ENCODE measurements at places on chromosomes 7 and 10.
A peak's percentile ranks its signal among the peaks of the same experiment; 100 is the strongest.

DNA sequence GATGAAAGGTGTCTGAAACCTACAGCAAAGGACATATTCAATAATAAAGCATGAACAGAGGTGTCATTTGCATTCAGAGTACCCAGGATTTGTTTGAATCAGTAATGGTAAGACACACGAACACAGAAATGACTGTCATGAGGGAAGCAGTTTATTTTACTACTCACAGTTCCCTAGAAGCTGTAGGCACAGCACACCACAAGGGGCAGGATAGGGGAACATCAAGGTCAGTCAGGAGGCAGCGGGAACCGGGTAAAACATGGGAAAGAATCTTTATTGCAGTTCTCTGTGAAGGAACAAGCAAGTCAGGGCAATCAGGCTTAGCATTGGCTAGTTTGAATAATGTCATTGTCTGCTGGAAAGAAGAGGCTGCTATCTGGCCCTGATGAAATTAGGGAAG is 70.2 kb upstream of the PDSS1 start:
- DNase-seq, result no peak

- no peak for DNase-seq
Observed at GRCh38 chr10:23886355-23886754, 322.6 kb upstream of the KIAA1217 start.

GRCh38 chr10:80767963-80768362 is 230.3 kb downstream of the SH2D4B start:
- DNase-seq, result no peak

GRCh38 chr7:138440460-138440859 is 19.6 kb upstream of the TRIM24 start:
- DNase-seq, result no peak

GRCh38 chr7:122298618-122299017 is 5.9 kb downstream of the FEZF1 start:
- no peak for DNase-seq

DNA sequence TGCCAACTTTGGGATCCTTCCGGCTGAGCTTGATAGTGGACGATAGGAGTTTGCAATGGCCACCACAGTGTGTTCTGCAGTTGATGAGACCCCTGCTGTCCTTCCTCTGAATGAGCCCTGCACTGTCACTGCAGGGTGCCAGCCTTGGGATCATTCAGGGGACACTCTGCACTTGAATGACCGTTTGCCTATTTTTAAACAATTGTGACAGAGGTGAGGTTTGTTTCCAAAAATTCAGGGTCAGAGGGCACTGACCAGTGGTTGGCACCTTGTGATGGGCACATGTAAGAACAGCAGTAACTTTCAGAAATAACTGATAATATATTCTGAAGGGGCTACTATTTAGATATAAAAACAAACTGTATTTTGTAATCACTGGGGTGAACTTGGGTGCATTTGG is 48.5 kb upstream of the ADARB2 start:
- no peak for DNase-seq

DNA sequence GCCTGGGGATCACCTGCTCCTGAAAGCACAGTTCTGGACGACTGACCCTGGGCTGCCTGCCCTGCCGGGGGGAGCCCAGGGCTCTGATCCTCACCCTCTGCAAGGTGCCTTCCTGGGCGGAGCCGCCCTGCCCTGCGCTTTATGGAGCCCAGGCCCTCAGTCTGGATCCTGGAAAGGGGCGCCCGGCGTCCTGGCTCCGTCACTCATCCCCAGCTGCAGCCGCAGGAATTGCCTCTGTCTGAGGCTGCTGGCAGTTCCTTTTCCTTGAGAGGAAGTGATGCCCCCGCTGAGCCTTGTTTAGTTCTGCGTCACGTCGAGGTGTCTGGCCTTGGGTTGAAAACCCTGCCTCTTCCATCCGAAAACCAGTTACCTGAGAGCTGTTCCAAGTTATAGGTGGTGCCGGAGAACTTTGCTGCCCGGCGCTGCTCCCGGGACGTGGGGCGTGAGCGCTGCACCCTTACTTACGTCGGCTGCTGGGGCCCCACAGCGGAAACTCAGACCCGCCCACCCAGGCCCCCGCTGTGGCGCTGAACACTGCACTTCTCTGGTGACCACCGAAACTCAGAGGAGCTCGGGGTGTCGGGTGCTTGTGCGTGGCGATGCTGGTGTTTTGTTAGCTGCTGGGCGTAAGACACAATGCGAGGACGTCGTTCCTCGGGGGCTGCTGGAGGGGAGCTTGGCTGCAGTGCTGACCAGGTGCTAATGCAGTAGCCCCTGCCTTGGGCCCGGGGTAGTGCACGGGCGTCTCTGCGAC is 5.4 kb downstream of the MAFK start:
- no peak for DNase-seq

GRCh38 chr10:113767222-113767621 is 15.7 kb downstream of the PLEKHS1 start:
- no peak for DNase-seq

GRCh38 chr10:48932831-48933664 is 6.6 kb downstream of the LRRC18 start:
- DNase-seq, result no peak

- DNase-seq, result no peak
Observed at GRCh38 chr10:16949816-16950215, 132.6 kb upstream of the RSU1 start.

DNA sequence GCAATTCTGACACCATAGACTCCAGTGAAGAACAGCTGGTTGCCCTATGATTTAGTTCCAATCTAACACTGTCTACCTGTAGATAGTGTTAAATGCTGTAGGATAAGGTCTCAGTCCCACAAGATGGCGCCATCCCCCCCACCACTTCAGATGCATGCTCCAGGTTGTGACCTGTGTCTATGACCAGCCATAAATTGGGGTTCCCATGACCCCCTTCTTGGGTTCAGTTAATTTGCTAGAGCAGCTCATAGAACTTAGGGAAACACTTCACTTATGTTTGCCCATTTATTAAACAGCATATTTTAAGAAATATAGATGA is 13.1 kb downstream of the CCSER2 start:
- no peak for DNase-seq

DNA sequence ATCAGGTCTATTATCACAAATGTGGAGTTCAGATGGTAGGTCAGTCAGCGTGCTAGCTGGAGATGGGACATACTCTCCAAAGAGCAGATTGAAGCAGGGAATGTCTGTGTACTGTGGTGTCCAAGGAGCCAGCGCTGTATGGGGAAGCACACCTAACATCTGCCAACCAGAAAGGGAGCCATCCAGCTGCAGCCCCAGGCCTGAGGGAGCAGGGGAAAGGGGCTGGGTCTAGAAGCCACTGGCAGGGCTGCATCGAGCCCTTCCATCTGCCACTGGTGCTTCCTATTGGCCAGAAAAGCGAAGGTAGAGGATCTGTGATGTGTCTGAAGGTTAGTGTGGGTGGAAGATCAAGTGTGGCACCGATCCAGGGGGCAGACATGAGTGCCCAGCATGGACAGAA is 8.0 kb upstream of the RAMP3 start:
- DNase-seq, result no peak

DNA sequence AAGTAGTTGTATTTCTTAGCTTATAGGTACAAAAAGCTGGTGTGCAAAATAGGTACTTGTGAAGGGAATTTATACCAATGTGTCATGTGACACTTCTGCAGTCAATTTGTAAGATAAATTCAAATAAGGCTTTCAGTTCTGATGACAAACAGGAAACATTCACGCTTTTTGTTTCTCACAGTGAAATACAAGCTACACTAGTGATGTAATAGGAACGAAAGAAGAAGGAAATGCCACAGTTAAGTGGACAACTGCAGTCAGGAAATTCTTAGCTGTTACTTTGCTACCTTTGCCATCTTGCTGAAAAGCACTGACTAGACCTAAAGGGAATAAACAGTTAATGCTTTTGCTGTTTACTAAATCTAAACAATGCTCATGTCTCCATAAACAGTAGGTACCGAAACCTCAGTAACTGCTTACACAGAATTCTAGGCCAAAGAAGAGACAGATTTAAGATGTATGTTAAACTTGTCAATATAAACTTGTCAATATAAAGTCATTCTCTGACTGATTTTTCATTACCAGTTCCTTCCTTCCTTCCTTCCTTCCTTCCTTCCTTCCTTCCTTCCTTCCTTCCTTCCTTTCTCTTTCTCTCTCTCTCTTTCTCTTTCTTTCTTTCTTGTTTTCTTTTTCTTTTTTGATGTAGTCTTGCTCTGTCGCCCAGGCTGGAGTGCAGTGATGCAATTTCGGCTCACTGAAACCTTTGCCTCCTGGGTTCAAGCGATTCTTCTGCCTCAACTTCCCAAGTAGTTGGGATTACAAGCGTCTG is 10.1 kb downstream of the OTUD1 start:
- no peak for DNase-seq

- no peak for DNase-seq
Observed at GRCh38 chr10:15141136-15142054, 27.1 kb downstream of the NMT2 start.

GRCh38 chr7:140049339-140050024 is 13.3 kb downstream of the PARP12 start:
- DNase-seq, result peak; percentile 11

- DNase-seq, result no peak
Observed at GRCh38 chr10:124677293-124677699, 66.9 kb downstream of the FAM53B start.

DNA sequence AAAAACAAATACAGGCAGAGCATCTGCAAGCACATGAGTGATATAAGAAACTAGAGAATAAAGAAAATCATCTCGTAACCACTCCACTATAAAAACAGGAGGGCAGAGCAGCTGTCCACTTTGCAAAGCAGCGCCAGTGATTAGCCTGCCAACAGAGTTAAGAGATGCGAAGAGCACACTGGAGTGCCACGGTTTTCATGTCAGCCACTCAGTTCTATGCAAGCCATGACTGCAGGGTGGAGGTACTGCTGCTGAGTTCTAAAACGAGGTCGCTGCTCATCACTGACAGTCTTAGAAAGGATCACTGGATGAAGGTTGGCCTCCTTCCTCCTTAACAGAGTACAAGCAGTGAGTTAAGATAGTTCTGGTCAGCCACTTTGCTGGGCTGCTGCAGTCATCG is 58.5 kb downstream of the FGFR2 start:
- DNase-seq, result no peak

GRCh38 chr7:114183311-114184088 is 231.1 kb upstream of the FOXP2 start:
- no peak for DNase-seq

GRCh38 chr7:80999100-80999499 is 80.2 kb upstream of the SEMA3C start:
- no peak for DNase-seq

DNA sequence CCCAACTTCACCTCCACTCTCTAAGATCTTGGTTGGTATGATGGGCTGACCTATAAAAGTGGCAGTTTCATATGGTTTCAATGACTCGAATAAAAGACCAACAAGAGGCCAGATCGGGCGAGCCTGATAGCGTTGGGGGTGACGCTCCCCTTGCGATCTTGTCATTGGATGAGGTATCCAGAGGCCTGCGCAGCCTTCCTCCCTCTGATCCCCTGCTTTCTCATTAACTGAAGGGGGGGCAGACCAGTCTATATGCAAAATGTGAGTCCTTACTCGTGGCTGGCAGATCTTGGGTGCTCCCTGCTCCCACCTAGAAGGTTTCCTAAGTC is 937 bp upstream of the COBL start:
- no peak for DNase-seq

- no peak for DNase-seq
Observed at GRCh38 chr10:80158598-80159127, 26.1 kb downstream of the PLAC9 start.

- no peak for DNase-seq
Observed at GRCh38 chr10:36344240-36345174, 702.4 kb upstream of the FZD8 start.

DNA sequence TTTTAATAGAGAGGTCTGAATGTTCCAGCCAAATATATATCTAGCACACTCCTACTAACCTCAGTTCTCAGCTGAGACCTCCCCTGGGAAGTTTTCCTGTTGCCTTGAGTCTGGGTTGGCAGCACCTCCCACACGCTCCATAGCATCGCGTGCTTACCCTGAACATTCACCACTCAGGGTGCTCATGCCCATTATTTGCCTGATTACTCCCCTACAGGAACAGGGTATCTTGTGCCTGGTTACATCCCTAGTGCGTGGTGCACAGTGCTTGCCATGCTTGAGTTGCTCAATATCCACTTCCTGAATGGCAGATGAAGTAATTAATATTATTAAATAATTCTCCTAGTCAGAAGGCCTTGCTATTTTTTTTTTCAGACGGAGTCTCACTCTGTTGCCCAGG is 269.9 kb upstream of the IMMP2L start:
- no peak for DNase-seq

DNA sequence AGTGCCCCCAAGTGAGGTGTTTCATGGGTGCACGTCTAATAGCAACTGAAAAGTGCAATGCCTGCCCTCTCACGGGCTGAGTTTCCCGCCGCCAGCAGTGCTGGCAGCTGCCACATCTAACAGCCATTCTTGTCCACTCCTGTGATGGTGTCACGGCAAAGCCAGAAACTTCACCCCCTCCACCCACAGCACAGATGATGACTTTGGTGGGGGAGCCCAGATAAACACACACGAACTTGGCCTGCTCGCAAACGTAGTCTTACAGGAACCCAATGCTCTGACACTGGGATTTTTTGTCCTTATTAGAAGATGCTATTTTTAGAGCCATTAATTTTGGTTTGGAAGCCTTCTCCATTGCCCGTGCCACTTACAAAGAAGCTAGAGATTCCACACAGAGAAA is 26.7 kb downstream of the CPXM2 start:
- DNase-seq, result no peak

- DNase-seq, result no peak
Observed at GRCh38 chr7:30178748-30179436, 44.1 kb downstream of the MTURN start.

GRCh38 chr10:128969551-128969950 is 497.5 kb upstream of the MGMT start:
- DNase-seq, result no peak

DNA sequence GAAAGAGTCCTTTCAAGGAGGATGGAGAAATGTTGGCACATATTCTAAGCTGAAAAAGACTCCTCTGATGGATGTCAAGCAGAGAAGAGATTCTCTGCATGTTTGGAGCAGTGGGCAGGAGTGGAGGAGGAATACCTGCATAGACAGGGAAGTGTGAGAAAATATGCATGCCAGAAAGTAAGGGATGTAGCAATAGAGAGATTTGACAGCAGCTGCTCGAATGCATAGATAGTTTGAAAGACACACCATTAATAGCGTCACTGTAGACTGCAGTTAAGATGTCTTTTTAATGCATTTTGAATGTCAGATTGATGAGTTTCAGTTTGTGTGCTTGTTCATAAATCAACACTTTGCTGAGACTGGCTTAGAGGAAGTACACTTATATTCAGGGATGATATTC is 169.9 kb upstream of the POT1 start:
- DNase-seq, result no peak

DNA sequence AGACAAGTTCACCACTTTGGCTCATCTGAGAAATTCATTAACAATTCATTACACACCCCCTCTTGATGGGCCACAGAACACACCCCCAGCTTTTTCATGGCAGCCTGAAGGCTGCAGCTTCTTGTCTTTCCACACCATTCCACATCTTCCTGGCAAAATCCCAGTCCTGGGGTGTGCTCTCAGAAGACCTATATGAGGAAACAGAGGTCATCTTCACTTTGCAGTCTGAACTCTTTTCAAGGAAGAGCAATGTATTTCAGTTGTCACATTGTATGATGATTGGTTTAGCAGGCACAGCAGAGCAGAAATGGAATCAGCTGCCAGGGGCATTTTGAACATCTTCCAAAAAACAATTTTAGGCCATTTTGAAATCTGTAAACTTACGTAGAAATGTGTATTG is 7.8 kb upstream of the LRRC27 start:
- no peak for DNase-seq

Measured in NCI-H1417 treated with DMSO at 0.1 percent for 48 hours (cell line).